Body of pancreas (tissue), 4 donors: ENCODE measurements at places on chromosomes 12 and 14.

DNA sequence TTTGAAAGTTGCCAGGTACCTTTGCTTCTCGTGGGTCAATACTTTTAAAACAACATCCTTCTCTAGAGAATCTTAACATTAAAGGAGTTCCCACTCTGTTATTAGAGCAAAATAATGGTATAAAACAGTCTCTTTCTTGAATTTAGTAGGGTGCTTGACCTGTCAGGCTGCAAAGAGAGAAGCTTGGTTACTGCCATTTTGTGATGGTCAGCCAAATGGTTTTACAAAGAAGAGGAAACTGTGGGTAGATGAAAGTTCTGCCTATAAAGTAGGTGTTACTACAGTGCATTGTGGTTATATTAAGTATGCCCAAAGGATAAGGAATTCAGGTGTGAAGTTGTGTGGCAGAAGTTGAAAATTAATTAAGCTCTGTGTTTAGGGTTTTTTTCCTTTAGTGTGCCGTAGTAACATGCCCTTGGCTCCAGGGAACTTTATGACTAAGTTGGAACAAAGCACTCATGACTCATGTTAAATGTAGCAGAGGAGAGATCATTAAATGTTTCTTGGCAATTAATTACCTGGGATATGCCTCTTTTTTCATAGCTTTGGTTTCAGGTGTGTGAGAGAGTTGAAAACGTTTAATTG is 354.0 kb upstream of the KITLG start:
- DNase-seq = no peak

- no peak for DNase-seq
These were observed 264.6 kb upstream of the ALG10 start for GRCh38 chr12:33757701-33758100.

- DNase-seq = no peak
These were observed 44.2 kb upstream of the MANSC4 start for GRCh38 chr12:27824126-27824842.

DNA sequence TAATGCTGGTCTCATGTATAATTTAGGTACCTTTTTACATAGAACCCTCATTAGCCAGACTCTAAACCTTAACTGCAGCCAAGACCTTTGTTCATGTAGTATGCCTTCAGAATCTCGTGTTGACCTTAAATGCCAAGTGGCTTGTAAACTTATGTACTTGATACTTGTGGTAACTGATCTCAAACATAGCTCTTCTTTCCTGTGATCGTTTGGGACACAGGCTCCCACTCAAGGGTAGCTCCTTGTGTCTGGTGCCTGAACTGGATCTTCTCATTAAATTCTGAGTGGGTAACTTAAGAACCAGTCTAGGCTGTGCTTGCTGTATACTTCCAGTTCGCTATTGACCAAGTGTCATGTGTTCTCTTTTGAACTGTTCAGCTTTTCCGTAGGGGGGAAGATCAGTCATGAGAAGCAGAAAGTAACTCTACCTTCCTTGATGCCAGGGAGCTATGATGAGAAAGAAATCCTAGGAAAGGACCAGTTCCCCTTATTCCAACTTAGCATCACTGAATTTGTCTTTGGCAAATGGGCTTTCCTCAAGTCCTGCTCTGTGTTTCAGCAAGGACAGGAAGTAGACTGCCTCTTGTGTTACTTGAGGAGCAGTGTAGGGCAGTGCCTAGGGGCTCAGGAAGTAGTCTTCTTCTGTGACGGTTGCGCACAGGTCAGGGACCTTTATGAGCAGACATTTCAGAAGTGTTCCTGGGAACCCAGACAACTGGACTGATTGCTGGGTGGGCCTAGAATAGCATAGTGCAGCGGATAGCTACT is 2.5 kb downstream of the LGALS3 start:
- DNase-seq = no peak

GRCh38 chr12:105057174-105057573 is 27.1 kb downstream of the ALDH1L2 start:
- no peak for DNase-seq

DNA sequence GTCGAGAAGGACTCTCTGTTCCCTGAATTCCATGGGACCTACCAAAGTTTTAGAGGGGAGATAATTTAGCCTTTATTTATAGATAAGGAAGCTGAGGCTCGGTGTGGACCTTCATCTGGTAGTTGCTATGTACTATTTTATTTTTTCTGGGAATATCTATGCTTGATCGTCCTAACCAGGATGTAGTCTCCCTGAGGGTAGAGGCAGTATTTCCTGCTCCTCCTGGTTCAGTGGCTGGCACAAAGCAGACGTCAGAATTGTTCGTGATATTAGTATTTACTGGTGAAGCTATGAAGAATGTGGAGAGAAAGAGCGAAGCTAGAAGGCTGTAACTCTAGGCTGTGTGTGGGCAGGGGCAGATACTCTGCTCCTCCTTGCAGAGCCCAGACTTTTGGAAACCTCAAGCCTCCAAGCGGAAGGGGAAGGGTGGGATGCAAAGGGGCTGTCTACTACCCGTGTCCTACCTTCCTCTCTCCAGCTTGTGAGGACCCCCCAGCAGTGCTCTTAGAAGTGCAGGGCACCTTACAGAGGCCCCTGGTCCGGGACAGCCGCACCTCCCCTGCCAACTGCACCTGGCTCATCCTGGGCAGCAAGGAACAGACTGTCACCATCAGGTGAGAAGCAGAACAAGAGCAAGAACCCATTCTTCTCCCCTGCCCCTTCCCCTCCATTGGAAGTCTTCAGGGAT is 1.4 kb downstream of the LRP10 start:
- no peak for DNase-seq

DNA sequence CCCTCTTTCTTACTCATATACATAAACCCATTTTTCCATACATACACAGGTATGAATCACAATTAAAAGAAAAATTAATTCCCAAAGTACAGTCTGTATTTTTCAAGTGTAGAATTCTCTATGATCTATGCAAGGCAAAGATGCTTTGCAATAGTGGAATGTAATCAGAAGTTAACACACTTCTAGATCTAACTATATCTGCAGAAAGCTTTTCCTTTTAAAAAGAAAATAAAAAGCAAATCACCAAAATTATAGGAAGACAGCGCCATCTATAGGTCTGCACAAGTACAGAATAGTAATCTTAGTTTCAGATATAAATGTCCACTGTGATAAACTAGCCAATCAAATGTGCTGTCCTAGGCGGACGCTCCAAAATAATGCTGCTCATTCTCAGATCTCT is 22.0 kb downstream of the SLC25A21 start:
- no peak for DNase-seq

- DNase-seq = no peak
These were observed 3.7 kb downstream of the OR10G2 start for GRCh38 chr14:21631084-21631483.

- peak; percentile 21 for DNase-seq
These were observed 40.1 kb upstream of the CISTR start for GRCh38 chr12:53791735-53792326.

GRCh38 chr14:105168496-105168978 is at the start of gene JAG2:
Gene JAG2 (minus strand): TSS chr14:105168776. CDS start chr14:105168420, 356 bp downstream.
- DNase-seq = peak; percentile 57

- DNase-seq = peak; percentile 20
These were observed 319.2 kb downstream of the BCL11B start for GRCh38 chr14:98952593-98953350.

GRCh38 chr12:112005419-112006395 is 7.3 kb downstream of the TMEM116 start:
- DNase-seq = peak; percentile 65

GRCh38 chr14:55045087-55045486 is 6.4 kb upstream of the MAPK1IP1L start:
- DNase-seq = no peak

GRCh38 chr12:50351120-50352043 is 45.0 kb downstream of the FAM186A start:
- DNase-seq = peak; percentile 38

DNA sequence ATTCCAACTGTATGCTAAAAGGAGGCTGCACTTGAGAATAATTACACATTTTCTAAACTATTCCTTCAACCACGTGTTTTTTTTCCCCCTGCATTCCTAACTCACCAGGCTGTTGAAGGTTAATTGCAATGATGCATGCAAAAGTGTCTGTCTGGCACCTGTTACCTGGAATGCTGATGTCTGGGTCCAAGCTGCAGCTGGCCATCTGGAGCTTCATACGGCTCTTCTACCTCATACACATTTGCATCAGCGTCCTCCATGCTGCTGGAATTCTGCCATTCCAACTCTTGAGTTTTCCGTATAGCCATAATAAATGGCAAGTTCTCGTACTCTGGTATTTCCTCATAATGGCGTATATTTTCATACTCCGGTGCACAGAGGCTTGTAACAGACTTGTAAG is 8.6 kb downstream of the FGD6 start:
- no peak for DNase-seq

- no peak for DNase-seq
These were observed 369.1 kb upstream of the NOVA1 start for GRCh38 chr14:26966908-26967307.

DNA sequence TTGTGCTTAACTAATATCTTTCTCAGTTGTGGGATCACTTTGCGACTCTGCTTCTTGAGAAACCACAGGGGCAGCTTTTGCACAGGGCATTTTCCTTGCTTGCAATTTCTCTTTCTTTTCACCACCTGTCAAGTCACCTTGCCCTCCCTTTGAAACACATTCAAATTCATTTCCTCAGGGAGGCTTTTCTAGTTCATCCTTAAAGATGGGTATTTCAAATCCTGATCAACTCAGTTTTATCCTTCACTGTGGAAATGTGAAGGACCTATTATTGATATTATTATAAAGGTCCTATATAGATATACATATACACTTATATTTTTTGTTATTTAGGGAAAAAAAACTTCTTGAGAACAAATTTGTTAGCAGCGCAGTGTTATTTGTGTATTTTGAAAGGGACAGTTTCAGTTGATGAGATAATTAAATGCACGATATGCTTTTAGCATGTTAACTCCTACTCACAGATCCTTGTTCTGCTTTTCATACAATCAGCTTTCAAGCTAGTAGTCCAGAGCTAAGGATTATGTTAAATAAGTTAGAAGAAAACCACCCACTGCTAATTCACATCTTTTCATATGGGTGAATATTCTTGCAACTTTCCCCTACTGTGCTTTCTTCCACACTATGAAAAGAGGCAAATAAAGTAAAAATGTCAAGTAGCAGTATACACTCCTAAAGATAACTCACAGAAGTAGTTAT is 501.4 kb upstream of the RGS6 start:
- no peak for DNase-seq

GRCh38 chr12:54657105-54657607 is 9.0 kb upstream of the DCD start:
- DNase-seq = no peak

DNA sequence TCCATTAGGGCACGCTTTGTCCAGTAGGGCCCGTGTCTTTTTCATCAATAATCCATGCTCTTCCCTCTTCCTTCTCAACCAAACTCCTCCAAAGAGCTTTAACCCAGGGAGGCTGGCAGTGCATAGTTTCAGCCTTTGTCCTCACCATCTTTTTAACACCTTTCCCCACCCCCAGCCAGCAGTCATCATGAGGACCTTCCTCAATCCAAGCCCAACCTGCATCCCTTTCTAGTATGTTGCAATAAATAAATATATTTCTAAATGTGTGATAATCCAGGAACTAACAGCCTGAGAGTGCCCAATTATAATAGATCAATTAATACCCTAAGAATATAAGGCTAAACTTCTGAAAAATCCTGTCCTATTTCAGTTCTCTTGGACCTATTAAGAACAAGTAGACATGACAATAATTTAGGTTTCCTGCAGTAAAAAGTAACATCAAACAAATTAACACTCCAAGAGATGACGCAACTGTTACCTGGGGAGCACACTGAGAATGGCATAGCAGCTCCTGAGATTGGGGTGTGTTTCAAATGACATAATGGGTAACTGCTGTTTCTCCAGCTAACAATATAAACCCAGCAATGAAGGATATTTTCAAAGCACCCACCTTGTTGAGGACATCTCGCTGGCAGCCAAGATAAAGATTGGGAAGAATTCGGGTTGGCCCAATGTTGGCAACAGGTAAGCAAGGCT is 62.6 kb downstream of the DUSP16 start:
- no peak for DNase-seq

- no peak for DNase-seq
These were observed 48.8 kb upstream of the SLCO1C1 start for GRCh38 chr12:20646239-20646827.
